ENCODE measurements at places on chromosomes 2 and 18.

GRCh38 chr2:19158896-19159295 lies 199.5 kb downstream of the OSR1 start:
- DNase-seq, result no peak

- DNase-seq, result no peak
These were observed 98.9 kb upstream of the PMAIP1 start for GRCh38 chr18:59800897-59801296.

- DNase-seq, result no peak
These were observed 98.4 kb upstream of the SP3 start for GRCh38 chr2:174063492-174064092.

DNA sequence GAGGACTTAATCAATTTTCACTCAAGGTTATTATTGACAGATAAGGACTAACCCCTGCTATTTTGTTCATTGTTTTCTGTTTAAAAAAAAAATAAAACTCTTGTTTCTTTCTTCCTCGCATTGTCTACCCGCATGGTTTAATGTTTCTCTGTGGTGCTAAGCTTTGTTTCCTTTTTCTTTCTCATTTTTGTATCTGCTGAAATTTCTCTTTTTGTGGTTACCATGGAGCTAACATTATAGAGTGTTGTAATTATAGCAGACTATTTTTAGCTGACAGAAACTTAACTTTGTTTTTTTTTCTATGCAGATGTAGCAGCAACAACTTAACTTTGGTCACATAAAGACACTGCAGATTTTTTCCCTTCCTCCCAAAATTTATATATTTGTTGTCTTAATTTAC lies 43.1 kb upstream of the CHN1 start:
- DNase-seq, result no peak

DNA sequence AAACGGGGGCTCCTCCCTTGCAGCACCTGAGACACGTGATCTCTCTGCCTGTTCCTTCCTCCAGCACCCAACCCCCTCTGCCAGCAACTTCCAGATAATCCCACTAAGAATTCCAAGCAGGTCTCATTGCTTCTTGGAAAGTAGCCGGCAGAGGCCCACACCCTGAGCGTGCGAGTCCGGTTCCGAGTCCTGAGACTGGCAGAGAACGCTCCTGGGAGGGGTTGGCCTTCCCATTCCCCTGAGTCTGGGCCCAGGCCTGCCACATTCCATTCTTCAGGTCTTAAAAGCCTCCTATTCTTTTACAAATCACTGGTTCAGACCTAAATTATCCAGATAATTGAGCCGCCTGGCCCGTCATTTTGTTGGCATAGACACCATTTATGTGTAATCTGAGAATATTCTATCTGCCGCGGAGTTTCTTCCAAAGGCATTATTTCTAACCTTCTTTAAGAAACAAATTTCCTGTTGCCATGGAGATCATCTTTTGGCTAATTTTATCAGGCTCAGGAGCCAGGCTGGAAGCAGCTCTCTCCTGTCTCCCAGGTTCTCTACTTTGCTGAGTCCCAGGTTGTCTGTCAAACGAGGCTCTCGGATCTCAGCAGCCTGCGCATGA lies 165.4 kb downstream of the MYCN start:
- peak; percentile 31 for DNase-seq

DNA sequence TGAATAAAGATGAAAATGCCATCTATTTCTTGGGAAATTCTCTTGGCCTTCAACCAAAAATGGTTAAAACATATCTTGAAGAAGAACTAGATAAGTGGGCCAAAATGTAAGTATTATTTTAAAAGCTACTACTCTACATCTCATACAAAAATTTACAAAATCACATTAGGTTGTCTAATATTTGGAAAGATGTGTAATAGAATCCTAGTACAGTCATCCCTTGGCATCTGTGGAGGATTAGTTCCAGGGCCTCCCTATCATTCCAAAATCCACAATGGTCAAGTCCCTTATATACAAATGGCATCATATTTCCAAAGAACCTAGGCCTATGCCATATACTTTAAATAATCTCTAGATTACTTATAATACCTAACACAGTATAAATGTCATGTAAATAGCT lies 41.2 kb downstream of the KYNU start:
- no peak for DNase-seq

DNA sequence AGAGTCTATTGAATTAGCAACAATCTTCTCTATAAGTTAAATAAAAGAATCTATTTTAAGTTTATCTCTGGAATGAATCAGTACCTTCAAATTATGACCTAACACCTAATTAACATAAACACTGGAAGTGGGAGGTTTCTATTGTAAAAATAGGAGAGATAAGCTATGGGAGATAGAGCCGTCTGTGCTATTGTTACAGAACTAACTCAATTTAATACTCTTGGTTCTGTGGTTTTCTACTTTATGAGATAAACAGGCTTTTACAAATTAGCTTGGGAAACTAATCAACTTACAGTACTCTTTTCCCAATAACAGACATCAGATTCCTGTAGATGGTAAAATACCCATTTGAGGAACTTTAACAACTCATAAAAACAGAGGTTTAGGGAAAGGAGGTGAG lies 25.6 kb upstream of the STAT1 start:
- no peak for DNase-seq

DNA sequence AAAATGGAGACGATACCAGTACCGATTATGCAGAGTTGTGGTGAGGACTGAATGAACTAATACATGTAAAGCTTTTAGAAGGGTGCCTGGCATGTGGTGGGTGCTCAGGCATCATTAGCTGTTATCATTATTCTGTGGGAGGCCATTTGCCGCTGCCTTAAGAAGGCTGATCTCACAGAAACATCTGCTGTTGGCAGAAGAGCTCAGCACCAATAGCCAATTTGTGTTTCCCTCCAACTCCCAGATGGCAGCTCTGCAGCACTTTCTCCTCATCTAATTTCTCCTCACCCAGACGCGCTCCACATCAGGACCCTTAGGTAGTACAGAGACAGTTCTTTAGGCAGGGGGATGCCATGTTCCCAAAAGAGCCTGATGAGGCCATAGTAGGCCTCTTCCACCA lies 15.8 kb upstream of the CYP1B1 start:
- DNase-seq, result no peak

DNA sequence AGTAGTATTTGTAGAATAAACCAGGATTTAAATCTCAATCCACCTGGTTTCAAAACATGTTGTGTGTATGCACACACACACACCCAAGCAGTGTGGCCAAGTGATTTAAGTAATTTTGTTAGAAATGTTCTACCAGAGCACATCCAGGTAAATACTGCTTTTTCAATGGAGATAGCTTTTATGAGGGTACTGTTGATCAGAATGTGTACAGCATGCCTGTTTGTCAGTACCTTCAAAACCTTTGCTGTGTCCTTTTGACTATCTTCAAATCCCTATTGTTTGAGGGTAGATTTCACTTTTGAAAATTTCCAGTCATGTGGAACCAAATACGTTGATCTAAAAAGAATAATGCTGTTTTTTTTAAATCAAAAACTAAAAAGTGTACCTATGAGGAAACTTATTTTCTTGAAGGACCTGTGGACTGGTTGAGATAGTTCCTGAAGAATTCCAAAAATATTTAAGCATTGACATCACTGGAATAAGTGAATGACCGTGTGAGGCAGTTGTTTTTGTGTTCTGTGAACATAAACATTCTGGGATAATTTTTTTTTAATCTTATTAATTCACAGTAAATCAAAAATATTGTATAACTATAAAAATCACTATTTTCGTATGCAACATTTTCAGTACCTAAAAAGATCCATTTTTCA lies 70.9 kb downstream of the PTRHD1 start:
- no peak for DNase-seq

DNA sequence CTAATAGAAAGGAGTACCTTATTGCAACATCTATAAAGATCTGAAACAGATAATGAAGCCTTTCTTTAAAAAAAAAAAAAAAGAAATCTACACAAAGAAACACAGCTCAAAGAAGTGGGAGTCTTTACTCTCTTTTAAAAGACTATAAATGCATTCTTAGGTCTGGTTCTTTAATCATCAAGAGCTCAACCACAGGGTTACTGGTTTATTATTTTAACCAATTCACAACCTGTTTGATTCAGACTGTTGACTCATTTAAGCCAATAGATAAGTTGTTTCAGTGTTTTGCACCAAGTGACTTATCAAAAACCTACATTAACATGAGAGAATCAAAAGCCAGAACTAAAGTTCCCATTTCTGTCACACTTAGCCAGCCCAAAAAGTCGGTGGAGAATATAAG lies 93.1 kb downstream of the TCF4 start:
- DNase-seq, result no peak

DNA sequence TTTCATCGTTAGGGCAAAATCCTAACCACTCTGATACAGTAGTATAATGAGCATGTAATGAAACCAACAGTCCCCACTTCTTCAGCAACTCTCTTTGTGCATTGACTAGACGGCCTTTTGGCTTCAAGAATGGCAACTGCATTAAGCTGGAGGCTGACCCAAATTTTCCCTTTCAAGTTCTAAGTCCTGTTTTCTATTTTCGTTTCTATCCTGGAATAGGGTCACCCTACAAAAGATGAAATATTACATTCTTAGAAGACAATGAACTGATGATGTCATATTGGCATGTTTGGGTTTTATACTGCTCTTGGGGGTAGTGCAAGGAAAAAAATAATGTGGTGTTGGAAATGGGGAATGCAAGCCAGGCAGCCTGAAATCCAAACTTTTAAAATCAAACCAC lies 254.4 kb downstream of the ETAA1 start:
- DNase-seq, result no peak

- peak; percentile 69 for DNase-seq
These were observed 76.2 kb downstream of the CDK15 start for GRCh38 chr2:201882353-201883090.

DNA sequence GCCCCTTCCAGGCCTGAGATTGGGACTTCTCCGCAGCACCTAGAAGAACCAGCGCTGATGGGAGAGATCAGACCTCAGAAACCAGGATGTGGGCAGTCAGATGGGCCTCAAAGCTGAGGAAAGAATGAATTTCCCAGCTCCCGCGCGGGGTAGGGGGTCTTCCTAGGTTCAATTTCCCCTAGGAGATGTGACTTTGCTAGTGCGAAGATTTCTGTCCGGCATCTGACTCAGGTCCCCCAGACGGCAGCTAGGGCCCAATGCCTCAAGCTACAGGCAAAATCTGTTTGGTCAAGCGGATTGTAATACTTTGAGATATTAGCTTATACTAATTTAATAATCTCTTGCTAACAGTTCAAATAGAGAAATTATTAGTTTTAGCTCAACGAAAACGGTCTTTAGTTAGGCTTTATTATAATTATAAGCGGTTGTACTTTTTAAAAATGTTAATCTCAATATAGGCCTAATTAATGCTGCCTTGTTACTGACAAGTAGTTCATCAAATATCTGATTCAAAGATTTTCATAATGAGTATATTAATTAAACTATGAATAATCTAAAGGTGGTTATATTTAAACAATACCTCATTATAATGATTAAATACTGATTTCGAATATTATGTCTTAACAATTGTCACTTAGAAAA lies 5.8 kb downstream of the DLX1 start:
- DNase-seq, result no peak
